ENCODE measurements at places on chromosomes 2 and 18. TPM values are rescaled to one million over a fixed set of nuclear protein-coding genes. Genes with fewer than 3 reads are reported as not detected.

- no peak for DNase-seq
Observed at GRCh38 chr2:183248866-183249567, 124.8 kb downstream of the NUP35 start.

DNA sequence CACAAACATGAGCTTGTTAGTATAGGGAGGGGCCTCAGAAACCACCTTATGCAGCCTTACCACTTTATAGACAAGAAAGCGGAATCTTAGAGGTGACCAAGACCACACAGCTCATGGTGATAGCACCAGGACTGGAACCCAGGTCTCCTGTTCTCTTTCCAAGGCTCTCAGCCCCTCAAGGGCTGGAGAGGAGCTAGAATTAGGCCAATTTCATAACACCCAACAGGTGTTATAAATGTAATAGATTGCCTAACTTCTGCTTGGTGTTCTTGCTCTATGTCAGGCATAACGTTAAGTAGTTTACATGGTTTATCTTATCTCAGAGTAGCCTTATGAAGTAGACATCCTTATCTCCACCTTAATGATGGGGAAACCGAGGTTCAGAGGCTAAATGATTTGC lies 42.9 kb downstream of the RPL37A start:
- DNase-seq: no peak

GRCh38 chr2:69583321-69583833 lies 60.2 kb downstream of the AAK1 start:
- no peak for DNase-seq

- no peak for DNase-seq
Observed at GRCh38 chr2:68083346-68083745, 20.5 kb upstream of the C1D start.

DNA sequence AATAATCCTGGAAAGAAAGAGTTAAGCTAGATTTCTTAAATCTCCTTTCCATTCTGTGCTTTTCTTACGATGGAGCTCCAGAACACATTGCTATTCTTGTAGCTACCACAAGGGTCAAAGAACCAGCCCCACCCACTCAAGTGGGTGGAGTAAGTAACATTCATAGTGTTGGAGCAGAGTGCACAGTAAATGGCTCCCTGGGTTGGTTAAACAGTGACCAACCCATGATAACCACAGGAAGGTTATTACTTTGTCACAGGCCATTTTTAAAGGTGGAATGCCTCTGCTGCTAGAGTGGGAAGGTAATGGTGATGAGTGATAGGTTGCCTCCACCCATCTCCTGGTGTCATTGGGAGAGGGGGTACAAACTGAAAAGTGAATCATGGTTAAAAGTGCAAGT lies 13.9 kb downstream of the ARPC2 start:
- no peak for DNase-seq

DNA sequence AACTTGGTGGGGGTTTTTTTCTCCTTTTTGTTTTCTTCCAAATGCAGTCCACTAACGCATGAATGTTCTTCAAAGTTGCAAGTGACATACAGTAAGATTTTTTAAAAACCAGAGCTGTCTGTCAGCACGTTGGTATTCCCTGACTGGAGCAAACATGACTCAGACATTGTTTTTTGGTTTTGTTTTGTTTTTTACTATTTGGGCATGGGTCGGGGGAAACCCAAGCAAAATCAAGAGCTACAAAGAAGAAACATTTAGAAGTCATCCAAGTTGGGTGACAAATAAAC lies 726 bp upstream of the CCDC88A start:
- no peak for DNase-seq

- no peak for DNase-seq
Observed at GRCh38 chr2:155643056-155643775, 689.3 kb downstream of the NR4A2 start.

DNA sequence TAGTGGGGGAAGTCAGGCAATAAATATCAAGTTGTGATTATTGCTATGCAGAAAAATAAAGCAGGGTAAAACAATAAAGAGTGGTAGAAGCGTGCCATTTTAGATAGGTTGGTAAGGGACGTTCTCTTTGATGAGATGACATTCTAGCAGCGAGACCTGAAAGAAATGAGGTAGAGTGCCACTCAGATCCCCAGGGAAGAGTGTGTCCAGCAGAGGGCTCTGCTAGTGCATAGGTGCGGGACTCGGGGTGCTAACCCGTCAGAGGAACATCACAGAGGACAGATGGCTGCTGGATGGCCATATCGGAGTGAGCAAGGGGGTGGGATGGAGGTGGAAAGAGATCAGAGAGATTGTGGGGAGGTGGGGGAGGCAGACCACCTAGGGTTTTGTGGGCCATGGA lies 16.3 kb upstream of the GTF2A1L start:
- DNase-seq: no peak

DNA sequence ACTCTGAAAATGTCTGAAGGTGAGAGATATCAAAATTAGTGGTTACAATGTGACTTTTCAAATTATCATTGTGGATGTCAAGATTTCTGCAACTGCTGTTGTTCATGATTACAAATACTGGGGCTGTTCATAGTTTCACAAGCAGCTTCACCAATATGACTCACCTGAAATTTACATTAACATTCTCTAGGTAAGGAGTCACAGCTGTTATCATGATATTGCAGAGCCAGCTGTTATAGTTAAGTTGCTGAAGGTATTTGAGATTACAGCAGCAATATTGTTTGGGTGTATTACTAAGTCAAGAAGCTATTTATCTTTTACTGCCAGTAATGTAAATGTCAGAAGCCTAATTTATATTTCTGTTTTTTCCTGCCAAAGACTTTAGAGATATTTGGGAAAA lies 140.0 kb downstream of the MC4R start:
- DNase-seq: no peak

- DNase-seq: peak; percentile 58
Observed at GRCh38 chr2:126787289-126787688, 111.4 kb upstream of the TEX51 start.

GRCh38 chr18:12028040-12028628 lies 46.8 kb downstream of the IMPA2 start:
- peak; percentile 57 for DNase-seq

DNA sequence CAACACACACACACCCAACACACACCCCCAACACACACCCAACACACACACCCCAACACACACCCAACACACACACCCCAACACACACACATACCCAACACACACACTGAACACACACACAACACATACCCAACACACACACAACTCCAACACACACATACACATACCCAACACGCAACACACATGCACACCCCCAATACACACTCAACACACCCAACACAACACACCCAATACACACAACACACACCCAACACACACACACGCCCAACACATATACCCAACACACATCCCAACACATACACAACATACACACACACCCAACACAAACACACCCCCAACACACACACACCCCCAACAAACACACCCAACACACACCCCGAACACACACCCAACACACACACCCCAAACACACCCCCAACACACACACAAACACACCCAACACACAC lies 8.2 kb upstream of the STK25 start:
- no peak for DNase-seq

GRCh38 chr2:43131890-43132682 lies 94.3 kb downstream of the ZFP36L2 start:
- no peak for DNase-seq

- no peak for DNase-seq
Observed at GRCh38 chr18:31549416-31549815, 42.3 kb upstream of the TTR start.

- DNase-seq: peak; percentile 61
Observed at GRCh38 chr2:240619506-240620148, 5.7 kb upstream of the GPR35 start.

DNA sequence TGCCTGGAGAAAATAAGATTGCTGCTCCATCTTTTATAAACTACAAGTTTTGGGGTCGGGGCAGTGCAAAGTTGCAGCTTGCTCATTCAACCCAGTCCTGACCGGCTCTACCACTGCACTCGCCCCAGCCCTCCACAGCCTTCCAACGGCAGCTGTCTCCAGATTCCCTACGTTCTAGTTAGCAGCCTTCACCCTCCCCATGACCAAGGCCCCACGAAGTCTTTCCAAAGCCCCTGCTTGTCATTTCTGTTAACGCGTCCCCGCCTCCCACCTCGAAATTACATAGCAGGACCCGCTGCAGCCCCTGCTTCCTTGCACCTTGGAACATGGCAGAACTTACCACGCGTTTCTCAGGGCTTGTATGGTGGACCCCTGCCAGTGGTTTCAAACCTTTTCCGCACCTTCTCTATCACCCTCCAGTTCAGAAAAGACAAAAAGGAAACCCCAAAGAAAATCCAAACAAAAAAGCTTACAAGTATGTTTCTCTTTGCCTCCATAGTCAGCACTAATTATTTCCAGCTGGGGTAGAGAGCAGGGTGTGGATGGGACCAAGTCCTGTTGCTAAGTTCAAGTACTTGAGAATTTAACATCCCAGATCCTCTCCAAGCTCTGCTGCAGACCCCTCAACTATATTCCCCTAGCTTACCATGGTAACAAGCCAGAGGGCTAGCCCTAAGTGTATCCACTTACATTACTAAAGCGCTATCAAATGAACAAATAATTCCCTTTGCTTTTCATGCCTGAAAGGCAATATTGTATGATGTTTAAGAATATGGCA lies 161.5 kb downstream of the TGIF1 start:
- peak; percentile 62 for DNase-seq

GRCh38 chr2:206023183-206023582 lies 62.8 kb downstream of the INO80D start:
- no peak for DNase-seq

DNA sequence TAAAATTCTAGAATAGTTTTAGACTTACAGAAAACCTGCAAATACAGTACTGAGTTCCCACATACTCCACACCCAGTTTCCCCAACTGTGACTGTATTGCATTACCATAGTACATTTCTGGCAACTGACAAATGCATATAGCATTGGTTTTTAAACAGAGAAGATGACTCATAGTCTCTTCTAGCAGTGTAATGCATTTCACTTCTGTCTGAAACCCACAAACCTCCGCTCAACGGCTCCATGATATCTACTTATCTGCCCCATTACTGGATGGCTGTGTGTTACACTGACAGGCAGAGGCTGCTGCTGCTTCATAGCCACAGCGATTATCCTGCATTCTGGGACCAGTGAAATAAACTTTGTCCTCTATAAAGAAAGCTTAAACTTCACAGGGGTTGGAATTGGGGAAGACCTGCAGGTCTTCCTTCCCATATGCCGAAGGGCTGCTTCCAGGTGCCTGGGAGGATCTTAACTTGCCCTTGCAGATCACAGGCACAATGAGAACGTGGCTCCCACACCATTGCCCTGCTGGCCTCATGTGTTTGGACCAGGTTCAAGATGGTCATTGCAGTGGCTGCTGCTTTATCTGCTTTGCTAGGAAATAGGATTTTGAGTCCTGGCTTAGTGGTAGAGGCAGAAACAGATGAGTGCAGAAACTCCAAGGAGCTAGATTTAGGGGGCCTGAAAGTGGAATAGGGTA lies 742.6 kb upstream of the HS6ST1 start:
- DNase-seq: no peak

The OTX1 gene
- 12.9 TPM for total RNA-seq

The LONRF2 gene
- 1.9 TPM for total RNA-seq

The TMEM17 gene
- total RNA-seq: 1.1 TPM

The COL4A4 gene
- total RNA-seq: 0.23 TPM

The POU3F3 gene
- 0.40 TPM for total RNA-seq

The SH3BP4 gene
- 82.6 TPM for total RNA-seq

The VAMP5 gene
- total RNA-seq: 20.0 TPM

The STARD6 gene
- not detected for total RNA-seq

The IL1R2 gene
- 102 TPM for total RNA-seq

The DCDC2C gene
- total RNA-seq: not detected

The CROCC2 gene
- not detected for total RNA-seq

The COLEC12 gene
- total RNA-seq: 5.4 TPM

The C2orf80 gene
- not detected for total RNA-seq

All from suprapubic skin (tissue), 4 donors.